ENCODE measurements at places on chromosomes 3 and 15. TPM values are rescaled to one million over a fixed set of nuclear protein-coding genes. Genes with fewer than 3 reads are reported as not detected.

DNA sequence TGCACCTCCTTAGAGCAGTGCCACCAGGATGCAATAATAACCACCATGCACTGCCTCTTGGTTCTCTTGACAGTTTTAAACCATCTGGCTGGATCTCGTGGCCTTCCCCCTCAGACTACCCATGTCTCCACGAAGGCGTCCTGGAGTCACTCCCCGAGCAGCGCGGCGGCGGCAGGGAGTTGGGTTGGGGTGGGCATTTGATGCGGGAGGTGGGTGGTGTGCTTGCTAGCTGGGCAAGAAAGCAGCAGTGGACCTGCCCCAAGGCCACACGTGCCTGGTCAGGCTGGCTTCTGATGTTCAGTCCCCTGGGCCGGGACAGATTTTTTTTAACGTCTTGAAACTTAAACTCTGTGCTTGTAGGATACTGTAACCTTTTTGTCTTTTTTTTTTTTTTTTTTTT, 3.9 kb upstream of the TTLL3 start:
- no peak for DNase-seq
- H3K27ac ChIP-seq: no peak overlapping the region
- no peak overlapping the region for H3K4me3 ChIP-seq

Gene ARPP21
- total RNA-seq: 0.67 TPM

DNA sequence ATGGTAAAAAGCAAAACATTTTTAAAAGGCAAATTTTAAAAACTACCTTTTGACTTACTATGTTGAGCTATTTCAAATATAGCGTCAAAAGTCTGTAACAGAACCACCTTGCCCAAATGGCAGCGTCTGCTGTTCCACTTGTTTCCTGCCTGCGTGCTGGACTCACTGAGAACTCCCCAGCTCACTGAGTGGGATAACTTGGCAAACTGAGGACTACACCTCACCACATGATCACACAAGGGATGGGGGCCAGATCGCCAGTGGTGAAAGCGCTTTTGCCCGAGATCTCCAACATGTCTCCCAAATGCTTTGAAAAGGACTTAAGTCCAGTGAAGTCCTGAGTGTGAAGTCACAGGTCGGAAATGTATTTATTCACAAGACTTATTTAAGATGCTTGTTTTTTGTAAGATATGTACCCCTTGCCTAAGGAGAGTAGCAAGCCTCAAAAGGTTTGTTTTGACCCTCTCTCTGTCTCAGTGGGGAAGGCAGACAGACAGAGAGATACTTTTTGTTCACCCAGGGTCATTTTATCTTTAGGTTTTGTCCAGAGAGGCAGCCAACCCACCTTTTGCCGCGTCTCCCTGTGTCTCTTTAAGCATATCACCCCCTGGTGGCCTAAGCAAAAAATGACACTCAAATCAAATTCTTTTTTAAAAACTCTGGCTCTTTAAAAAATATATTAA, 192.6 kb downstream of the PDZRN3 start:
- no peaks in the 10 kb centered on the region for H3K27me3 ChIP-seq
- H3K4me3 ChIP-seq: no peak overlapping the region
- DNase-seq: no peak
- H3K27ac ChIP-seq: peak overlapping the region; percentile 60

- no peak overlapping the region for H3K4me3 ChIP-seq
- H3K27ac ChIP-seq: peak overlapping the region; percentile 84
- H3K4me1 ChIP-seq: peaks cover 48% of the 10 kb centered on the region
- no peak for DNase-seq
- no peaks in the 10 kb centered on the region for H3K36me3 ChIP-seq
Measured at GRCh38 chr3:190325923-190326322, 3.7 kb upstream of the CLDN1 start.

- no peaks in the 10 kb centered on the region for H3K27me3 ChIP-seq
- peaks cover 4% of the 10 kb centered on the region for H3K36me3 ChIP-seq
- no peak for DNase-seq
- H3K4me1 ChIP-seq: peaks cover 42% of the 10 kb centered on the region
Measured at GRCh38 chr3:128419311-128419710, 47.4 kb downstream of the DNAJB8 start.

Measured in mesothelial cell of epicardium (in vitro differentiated cells).